ENCODE measurements at places on chromosomes 1 and 21. TPM values are rescaled to one million over a fixed set of nuclear protein-coding genes. Genes with fewer than 3 reads are reported as not detected.

ADGRB2 gene
- total RNA-seq: 0.08 TPM

CELSR2 gene
- 2.6 TPM for total RNA-seq

SPRR3 gene
- not detected for total RNA-seq

SLFNL1 gene
- total RNA-seq: 0.08 TPM

LENEP gene
- total RNA-seq: not detected

- no peak for DNase-seq
Observed at GRCh38 chr1:67818725-67819301, 14.5 kb downstream of the GNG12 start.

DNA sequence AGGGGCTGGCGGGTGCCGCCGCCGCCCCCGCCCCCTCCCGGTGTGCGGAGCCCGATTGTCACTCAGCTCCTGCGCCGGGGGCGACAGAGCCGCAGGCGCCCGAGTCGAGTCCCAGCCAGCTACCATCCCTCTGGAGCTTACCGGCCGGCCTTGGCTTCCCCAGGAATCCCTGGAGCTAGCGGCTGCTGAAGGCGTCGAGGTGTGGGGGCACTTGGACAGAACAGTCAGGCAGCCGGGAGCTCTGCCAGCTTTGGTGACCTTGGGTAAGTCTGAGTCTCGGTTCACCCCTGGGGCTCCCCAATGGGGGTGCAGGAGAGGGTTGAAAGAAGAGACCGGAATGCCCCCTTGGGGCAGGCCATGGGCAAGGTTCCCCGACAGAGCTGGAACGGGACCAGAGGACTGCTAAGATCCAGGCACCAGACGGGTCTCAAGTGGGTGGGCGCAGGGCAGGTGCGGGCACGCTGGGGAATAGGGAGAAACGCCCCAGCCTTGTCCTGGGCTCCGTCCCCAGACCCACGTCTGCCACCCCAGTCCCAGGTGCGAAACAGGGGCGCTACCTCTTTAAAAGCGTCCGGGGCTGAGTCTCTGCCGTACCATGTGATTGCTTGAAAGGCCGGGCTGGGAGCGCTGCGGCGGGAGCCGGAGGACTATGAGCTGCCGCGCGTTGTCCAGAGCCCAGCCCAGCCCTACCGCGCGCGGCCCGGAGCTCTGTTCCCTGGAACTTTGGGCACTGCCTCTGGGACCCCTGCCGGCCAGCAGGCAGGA, at the start of gene ADORA1:
TSS of gene ADORA1 (plus strand) at position 61 of the 765 bp plus-strand sequence. CDS start 1,116 bp downstream, outside the sequence.
- peak; percentile 14 for DNase-seq

- no peak for DNase-seq
Observed at GRCh38 chr1:32871364-32872191, 866 bp upstream of the FNDC5 start.

DNA sequence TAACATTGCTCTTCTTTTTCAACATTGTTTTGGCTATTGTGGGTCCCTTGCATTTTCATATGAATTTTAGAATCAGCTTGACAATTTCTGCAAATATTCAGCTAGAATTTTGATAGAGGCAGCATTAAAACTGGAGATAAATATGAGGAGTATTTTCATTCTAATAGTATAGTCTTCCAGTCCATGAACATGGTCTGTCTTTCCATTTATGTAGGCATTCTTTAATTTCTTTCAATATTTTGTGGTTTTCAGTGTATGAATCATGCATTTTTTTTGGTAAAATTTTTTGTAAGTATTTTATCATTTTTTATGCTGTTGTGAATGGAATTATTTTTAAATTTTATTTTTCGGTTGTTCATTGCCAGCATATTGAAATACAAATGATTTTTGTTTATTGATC, 97.2 kb downstream of the DNAH14 start:
- no peak for DNase-seq

- peak; percentile 93 for DNase-seq
Observed at GRCh38 chr1:1200876-1201810, 5.2 kb downstream of the TNFRSF18 start.

- no peak for DNase-seq
Observed at GRCh38 chr1:240401731-240402130, 210.2 kb downstream of the GREM2 start.

DNA sequence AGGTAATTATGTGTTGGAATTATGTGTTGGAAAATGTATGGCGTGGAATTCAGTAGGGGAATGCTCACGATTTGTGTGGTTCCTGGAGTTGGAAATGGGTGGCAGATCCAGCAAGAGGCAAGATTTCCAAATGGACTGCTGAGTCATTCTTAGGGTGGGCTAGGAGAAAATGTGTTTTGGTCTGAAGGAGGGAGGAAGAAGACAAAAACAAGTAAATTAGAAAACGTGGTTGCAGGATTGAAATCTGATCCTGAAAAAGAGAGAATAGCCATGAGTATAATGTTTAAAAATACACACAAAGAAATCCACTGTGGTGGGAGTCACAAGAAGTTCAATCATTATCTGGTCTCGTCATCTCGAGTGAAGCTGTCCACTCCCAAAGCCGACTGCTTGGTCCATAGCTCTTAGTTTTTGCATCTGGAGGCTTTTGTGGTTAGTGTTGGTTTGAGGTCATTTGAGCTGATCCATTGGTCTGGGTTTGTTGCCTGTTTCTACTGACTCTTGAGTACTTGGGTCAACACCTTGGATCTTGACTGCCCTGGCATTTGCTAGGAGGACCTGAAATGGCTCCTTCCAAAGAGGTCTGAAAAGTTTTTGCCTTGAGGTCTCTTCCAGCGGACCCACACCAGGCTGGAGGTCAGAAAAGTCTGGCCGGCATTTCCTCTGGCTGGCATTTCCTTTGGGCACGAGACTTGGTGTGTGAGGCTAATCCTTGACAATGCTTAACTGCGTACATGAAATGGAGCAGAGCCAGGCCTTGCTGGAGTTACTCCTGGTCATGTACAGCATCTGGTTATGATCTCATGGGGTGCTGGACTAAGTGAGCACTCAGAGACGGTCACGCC, 9.2 kb downstream of the MX2 start:
- DNase-seq: no peak
